HuH-7.5 (cell line): ENCODE measurements at places on chromosomes 2 and 18.

GRCh38 chr2:28390746-28391563 lies 1.7 kb upstream of the FOSL2 start:
- peak; percentile 42 for DNase-seq

- DNase-seq, result no peak
Measured at GRCh38 chr18:77013811-77014521, 118.6 kb downstream of the MBP start.

DNA sequence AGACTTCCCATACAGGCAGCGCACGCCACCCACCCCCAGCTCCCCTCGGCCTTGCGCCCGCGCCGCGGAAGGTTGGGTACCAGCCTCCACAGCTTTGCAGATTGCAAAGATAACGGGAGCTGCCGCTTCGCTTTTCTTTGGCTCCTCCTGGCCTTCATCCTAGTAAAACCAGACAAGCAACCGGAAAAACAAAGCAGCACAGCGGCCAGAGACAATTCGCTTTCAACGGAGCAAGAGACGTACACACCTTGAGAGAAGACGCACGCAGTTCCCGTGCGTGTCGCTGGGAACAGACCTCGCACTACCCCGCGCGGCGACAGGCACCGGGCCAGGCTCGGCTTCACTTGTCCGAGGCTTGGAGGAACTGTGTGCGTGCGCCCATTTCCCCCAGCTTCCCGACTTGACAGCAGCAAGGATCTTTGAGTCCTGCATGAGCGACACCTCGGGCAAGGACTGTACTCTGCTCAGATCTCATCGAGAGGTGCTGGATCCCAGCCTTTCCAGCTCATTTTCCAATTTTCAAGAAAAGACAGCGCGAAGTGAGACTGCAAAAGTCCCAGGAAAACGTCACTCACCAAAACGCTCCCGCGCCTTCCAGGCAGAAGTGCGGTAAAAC lies 964 bp downstream of the ZBTB7C start:
- DNase-seq, result no peak

DNA sequence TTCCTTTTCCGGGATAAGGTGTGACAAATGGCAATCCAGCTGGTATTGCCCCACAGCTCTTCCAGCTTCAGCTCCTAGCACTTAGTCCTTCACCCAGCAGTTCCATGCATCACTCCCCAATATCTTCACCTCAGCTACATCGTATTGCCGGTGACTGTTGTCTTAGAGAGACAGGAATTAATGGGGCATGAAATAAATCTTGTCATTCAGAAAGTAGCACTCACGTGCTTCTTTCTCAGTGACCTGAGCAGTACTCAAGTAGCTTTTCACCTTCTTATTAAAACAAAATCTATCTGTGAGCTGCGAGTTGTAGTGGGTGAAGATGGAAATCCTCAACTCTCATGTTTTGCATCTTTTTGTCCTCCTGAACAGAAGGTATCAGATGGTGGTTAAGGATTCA lies 72.8 kb downstream of the PTH2R start:
- no peak for DNase-seq

DNA sequence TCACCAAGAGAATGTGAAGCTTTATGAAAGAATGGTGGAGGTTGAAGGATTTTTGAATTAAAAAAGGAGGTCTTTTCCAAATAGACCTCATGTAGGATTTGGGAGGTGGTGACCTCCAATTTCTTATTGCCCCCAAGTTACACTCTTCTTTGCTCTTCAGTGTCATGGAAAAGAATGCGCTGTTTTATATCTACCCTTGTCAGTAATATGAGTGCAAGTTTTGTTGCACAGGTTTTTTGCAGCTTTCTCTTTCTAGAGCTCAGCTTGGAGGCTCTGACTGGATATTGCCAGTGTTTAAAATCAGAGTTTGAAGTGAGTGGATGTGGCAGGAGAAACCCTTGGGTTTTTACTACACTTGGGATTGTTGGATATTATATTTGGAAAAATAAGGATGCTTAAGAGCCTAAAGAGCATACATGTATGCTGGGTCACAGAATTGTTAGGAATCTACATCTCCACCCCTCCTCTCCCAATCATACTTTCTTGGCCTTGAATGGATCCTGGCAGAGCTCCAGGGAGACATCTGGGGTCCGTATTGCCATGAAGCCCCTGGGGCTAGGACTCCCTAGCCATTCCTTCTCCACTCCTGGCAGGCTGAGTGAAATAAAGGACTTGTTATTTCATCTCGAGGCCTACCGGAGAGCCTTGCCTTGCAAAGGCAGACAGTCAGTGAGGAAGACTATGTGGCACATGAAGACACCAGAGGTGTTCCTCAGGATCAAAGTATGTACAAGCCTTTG lies 43.8 kb downstream of the APOB start:
- no peak for DNase-seq

GRCh38 chr2:43135583-43135982 lies 90.8 kb downstream of the ZFP36L2 start:
- DNase-seq, result no peak

GRCh38 chr2:4246364-4247131 lies 543.2 kb downstream of the DCDC2C start:
- DNase-seq, result no peak

DNA sequence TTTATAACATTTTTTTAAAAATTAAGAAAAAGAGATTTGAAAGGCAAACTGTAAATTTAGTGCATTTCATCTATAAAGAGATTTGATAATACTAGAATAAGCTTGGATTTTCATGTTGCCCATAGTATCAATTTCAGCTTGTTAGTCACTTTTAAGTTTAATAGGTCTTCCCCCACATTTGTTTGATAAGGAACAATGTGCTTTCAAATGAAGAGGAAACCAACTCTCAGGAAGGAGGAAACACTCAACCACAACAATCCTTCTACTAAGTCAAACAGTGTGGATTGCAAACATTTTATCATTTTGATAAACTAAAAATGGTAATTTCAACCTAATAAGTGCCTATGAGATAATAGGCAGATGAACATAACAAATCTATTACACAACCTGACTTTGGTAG lies 397.1 kb upstream of the CDH20 start:
- DNase-seq, result no peak

DNA sequence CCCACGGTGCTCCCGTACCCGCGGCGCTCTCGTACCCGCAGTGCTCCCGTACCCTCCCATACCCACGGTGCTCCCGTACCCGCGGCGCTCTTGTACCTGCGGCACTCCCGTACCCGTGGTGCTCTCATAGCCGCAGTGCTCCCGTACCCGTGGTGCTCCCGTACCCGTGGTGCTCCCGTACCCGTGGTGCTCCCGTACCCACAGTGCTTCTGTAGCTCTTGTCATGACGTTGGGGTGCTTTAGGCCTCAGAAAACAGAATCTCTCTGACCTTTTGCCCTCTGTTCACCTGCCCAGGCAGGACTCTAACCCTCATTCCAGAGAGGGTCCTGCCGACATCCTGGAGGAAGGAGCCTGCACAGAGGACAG lies 35.3 kb downstream of the SLC66A2 start:
- DNase-seq, result no peak

DNA sequence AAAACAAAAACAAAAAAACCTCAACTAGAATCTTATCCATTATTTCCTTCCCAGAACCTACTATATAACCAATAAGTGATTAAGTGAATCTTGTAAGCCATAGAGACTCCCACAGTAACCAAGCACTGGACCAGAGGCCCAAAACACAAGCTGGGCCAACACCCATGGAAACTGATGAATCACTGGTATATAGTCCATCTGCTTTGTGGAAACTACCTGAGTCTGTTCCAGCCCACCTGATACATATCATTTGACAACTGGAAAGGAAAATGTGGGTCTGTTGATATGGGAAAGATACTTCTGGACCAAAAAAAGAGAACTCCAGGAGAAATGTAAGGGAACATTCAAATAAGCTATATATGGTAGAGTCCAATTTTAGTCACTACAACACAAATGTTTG lies 252.8 kb downstream of the MREG start:
- no peak for DNase-seq

GRCh38 chr2:163373496-163373895 lies 362.3 kb downstream of the FIGN start:
- no peak for DNase-seq

GRCh38 chr2:20129331-20130159 lies 78.1 kb upstream of the LAPTM4A start:
- DNase-seq, result no peak

DNA sequence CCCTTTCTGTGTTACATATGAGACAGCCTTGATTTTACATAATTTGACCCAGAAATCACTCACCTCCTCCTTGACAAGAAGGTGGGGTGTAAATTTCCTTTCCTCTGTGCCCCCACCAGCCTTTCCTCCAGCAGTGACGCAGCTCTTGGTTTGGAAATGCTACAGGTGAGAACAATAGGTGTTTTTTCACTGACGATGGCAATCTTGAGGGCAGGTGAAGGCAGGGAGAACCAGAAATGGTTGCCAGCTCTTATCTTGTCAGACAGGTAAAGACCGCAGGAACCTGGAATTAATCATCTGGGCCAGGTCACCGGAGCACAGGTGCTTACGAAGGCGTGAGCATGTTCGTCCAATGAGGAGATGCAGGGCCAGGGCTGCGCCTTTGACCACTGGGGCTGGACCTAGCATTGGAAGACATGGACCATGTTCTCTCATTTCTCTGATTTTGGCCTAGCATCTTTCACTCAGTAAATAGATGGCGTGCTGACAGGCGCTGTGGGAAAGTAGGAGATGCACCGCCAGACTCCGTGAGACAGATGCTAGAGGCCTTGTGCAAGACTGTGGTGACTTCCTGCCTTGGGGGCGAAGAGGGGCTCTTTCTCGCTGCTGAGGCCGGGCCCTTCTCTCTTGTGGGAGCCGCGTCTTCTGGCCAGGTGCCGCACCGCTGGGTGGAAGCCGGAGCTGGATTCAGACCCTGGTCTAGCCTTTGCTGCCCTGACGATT lies 4.0 kb downstream of the CIDEA start:
- no peak for DNase-seq
